ENCODE measurements at places on chromosomes 13 and 19.

DNA sequence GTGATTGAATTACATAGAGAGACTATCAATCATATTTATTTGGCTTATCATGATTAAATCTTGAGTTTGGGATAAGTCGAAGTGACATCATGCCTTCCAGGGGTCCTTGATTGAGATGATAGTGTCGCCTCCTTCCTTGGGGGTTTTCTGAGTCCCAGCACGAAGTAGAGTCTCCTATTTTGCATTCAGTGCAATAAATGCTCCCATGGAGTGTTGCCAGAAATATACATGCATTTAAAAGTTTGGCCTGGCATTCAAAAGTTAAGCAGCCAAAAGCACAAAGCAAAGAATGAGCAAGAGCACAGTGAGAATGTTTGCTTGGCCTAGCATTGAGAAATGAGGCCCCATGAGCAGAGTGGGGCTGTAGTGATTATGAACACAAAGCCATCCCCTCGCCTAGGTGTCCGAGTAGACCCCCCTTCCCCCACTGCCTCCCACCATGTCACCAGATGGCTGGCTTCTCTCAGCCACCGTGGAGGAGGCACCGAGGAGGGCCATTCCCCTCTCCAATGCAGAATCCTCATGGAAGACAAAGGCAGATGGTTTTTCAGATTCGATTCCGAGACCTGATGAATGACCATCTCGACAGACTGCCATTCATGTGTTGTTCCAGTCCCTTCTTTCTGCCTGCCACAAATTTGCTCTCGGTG is 58.8 kb upstream of the UBL3 start:
- no peak for DNase-seq
- H3K27ac ChIP-seq: no peak overlapping the region
- H3K27me3 ChIP-seq: no peaks in the 10 kb centered on the region

DNA sequence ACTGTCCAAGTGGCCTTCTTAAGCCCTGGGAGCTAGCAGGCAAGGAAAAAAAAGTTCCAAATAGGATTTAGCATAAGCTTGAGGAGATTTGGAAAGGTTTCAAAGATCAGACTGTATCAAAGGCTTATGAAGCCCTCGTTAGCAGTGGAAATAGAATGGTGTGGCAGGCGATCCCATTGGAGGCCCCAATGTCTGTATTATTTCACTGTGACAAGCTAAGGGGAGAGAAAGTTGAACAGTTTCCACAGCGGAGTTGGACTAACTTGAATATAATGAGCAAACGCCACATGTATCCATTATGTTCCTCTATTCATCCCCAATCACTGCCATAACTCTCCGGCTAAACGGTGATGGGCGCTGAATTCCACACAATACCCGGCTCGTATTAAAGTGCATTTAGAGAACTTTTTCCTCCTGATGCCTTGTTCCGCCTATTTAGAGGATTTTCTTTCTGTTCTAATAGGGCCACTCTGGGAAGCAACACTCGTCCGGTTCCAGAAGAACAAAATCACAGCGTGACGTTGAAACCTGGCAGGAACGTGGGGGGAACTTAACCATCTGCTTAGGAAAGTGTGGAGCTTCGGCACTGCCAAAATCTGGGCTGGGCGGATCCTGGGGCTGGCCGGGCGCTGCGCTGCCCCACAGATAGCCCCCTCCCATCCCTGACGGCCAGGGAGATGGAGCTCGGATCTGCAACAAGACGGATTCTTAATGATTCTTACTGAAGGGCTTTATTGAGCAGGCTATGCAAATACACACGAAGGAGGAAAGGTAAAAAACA is 1.0 kb upstream of the PCDH8 start:
- DNase-seq: no peak
- H3K4me1 ChIP-seq: peaks cover 37% of the 10 kb centered on the region
- H3K27ac ChIP-seq: no peak overlapping the region
- peaks cover 31% of the 10 kb centered on the region for H3K27me3 ChIP-seq
- H3K4me3 ChIP-seq: peak overlapping the region; percentile 81

GRCh38 chr19:39873385-39873784 is 27.2 kb upstream of the FBL start:
- no peaks in the 10 kb centered on the region for H3K27me3 ChIP-seq
- no peak for DNase-seq
- no peak overlapping the region for H3K27ac ChIP-seq
- H3K36me3 ChIP-seq: peaks cover 9% of the 10 kb centered on the region
- H3K4me1 ChIP-seq: no peaks in the 10 kb centered on the region

- DNase-seq: no peak
- H3K4me1 ChIP-seq: no peaks in the 10 kb centered on the region
- H3K27ac ChIP-seq: no peak overlapping the region
- no peak overlapping the region for H3K4me3 ChIP-seq
Measured at GRCh38 chr13:68232351-68233130, 1002.4 kb upstream of the PCDH9 start.

- no peaks in the 10 kb centered on the region for H3K36me3 ChIP-seq
- peaks cover 2% of the 10 kb centered on the region for H3K27me3 ChIP-seq
- DNase-seq: no peak
Measured at GRCh38 chr13:51902776-51903175, 41.0 kb downstream of the CCDC70 start.

DNA sequence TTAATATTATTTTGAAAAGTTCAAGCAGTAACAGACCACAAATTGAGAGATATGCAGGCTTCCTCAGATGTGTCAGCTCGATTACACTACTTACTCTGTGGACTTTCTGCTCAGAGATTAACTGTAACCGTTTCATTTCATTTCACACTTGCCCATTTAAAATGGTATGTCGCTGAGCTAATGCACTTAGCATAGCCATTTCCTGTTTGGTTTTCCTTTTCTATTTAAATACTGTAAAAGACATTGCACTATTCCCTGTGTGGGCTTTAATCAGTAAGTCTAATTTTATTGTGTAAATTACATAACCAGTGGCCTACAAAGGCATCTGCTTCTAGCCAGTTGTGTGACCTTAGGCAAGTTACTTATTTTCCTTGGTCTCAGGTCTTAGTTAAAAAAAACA is 237.6 kb downstream of the LACC1 start:
- DNase-seq: no peak
- H3K4me1 ChIP-seq: peaks cover 18% of the 10 kb centered on the region
- no peak overlapping the region for H3K4me3 ChIP-seq
- peak overlapping the region; percentile 58 for H3K27ac ChIP-seq
- no peaks in the 10 kb centered on the region for H3K36me3 ChIP-seq

DNA sequence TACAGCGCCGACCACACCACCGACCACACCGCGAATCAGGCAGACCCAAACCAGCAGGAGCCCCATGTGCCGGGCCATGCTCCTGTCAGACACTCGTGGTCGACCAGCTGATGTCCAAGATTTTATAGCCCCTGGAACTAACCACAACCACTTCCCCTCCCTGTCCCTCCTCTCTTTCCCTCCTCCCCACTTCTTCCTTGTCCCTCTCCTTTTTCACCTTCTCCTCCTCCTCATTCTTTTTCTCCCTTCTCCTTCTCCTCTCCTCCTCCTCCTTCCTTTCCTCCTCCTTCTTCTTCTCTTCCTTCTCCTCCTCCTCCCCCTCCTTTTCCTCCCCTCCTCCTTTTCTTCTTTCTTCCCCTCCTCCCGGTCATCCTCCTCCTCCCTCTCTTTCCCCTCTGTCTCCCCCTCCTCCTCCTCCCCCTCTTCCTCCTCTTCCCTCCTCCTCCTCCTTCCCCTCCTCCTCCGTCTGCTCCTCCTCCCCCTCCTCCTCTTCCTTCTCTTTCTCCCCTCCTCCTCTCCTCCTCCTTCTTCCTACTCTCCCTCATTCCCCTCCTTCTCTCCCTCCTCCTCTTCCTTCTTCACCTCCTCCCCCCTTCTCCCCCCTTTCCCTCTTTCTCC is 670 bp downstream of the BSPH1 start:
- no peak overlapping the region for H3K27ac ChIP-seq
- H3K27me3 ChIP-seq: peaks cover 32% of the 10 kb centered on the region
- no peaks in the 10 kb centered on the region for H3K36me3 ChIP-seq
- no peak overlapping the region for H3K4me3 ChIP-seq
- no peak for DNase-seq
- H3K4me1 ChIP-seq: no peaks in the 10 kb centered on the region

DNA sequence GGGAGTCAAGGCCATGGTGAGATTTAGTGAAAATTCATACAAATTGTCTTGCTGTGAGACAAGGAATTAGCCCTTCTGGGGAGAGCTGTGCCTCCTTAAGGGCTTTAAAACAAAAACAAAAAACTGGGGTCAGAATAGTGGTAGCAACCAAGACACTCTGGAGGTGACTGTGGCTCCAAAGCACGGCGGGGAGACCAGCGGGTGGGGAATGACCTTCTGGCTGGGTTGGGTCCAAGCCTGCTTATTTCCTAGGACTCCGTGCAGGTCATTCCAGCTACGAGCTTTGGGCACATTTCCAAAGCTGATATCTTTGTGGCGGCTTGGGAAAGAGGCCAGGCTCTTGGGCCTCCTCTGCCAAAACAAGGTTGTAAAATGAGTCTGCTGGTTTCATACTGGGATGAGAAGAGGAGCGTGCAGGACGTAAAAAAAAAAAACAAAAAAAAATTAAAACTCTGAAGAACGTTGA is 348.3 kb downstream of the UQCRFS1 start:
- H3K27me3 ChIP-seq: peaks cover 21% of the 10 kb centered on the region
- no peak for DNase-seq
- no peaks in the 10 kb centered on the region for H3K4me1 ChIP-seq
- no peak overlapping the region for H3K4me3 ChIP-seq

DNA sequence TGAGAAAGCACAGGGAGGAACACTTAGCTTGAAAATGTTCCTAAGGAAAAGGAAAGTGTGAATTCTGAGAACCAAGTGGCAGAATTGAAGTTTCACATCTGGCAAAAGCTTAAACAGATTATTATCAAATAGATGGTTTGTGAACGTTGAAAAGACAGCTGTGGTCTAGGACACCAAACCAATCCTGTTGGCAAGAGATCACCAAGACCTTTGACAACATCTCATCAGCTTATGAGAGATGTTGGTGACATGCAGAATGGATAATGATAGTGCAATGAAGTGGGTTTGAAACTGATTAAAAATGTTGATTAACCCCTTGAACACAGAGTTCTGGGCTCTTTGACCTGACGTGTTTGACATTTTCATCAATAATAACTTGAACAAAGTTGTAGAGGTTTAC is 74.6 kb upstream of the GPR183 start:
- peak overlapping the region; percentile 97 for H3K27ac ChIP-seq
- H3K27me3 ChIP-seq: no peaks in the 10 kb centered on the region
- no peak for DNase-seq

- no peak overlapping the region for H3K4me3 ChIP-seq
- DNase-seq: no peak
- peaks cover 1% of the 10 kb centered on the region for H3K27me3 ChIP-seq
- H3K4me1 ChIP-seq: peaks cover 18% of the 10 kb centered on the region
- peaks cover 9% of the 10 kb centered on the region for H3K36me3 ChIP-seq
- H3K27ac ChIP-seq: no peak overlapping the region
Measured at GRCh38 chr13:27053902-27054595, 117.6 kb downstream of the USP12 start.

GRCh38 chr13:59263531-59263930 is 900.2 kb downstream of the DIAPH3 start:
- H3K4me3 ChIP-seq: no peak overlapping the region
- H3K36me3 ChIP-seq: no peaks in the 10 kb centered on the region
- H3K4me1 ChIP-seq: no peaks in the 10 kb centered on the region
- no peak overlapping the region for H3K27ac ChIP-seq
- DNase-seq: no peak

DNA sequence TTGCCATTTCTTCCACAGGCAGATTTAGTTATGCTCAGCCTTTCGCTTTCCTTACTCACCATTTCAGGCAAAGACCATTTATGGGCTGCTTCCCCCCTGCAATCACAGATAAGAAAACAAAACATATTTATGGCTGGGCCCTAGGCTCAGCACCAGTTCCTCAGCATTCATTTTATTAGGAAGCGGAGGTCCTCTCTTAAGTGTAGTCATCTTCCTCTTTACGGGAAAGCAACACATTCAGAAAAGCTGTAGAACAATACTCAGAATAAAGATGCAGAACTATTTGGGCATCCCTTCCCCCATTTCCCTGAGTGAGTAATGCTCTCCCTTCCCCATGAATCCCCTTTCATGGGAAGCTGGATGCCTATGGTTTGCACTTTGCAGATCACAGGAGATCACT is 27.9 kb downstream of the FLT1 start:
- H3K4me3 ChIP-seq: no peak overlapping the region
- DNase-seq: no peak
- H3K36me3 ChIP-seq: no peaks in the 10 kb centered on the region

DNA sequence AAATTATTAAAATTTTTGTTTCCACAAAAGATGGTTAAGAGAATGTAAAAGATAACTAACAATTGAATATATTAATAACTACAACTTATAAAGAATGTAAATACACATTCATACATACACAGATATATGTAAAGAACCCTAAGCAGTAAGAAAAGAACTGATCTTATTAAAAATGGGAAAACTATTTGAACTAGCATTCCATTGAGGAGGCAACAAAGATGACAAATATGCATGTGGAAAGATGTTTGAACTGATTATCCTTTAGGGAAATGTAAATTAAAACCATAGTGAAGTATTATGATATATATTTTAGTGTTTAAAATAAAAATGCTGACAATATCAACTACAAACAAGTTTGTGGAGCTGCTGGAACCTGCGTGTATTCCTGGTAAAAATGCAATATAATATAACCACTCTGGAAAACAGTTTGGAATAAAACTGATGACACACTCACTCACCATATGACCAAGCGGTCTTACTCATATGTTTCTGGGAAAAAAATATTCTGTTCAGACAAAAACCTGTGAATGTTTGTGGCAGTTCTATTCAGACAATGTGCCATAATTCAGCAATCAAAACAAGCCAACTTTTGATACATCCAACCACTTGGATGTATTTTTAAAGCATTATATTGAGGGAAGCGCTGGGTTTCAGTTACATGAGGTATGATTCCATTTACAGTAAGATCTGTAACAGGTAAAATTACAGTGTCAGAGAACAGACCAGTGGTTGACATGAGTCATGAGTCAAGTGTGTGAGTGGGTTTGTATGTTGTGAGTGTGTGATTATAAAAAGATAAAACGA is 694.4 kb upstream of the SLITRK5 start:
- no peaks in the 10 kb centered on the region for H3K27me3 ChIP-seq
- no peaks in the 10 kb centered on the region for H3K36me3 ChIP-seq
- no peak for DNase-seq
- H3K4me3 ChIP-seq: no peak overlapping the region
- no peaks in the 10 kb centered on the region for H3K4me1 ChIP-seq

DNA sequence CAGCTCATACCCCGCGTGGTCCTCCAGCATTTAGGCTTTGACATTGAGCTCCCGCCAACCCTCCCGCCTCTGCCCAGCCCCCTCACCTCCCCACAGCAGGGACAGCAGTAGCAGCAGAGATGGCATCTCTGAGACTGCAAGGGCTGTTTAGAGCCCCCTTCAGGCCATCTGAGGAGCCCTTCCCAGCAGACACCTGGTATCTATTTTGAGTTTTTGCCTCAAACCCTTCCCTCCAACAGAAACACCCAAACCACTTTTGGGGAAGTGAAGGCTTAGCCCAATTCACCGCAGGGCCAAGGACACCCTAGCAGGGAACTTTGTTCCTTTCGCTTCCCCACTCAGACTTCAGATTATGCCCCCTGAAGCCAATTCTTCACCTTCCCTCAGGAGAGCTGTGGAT is 6.3 kb upstream of the ZNF175 start:
- no peaks in the 10 kb centered on the region for H3K36me3 ChIP-seq
- DNase-seq: no peak
- no peak overlapping the region for H3K4me3 ChIP-seq
- H3K27ac ChIP-seq: no peak overlapping the region
